Dorsolateral prefrontal cortex (tissue), 122 donors: ENCODE measurements at places on chromosomes 2 and 18. TPM values are rescaled to one million over a fixed set of nuclear protein-coding genes. Genes with fewer than 3 reads are reported as not detected.

GRCh38 chr2:43106559-43107527 is 119.6 kb downstream of the ZFP36L2 start:
- DNase-seq, result no peak

GRCh38 chr2:151681051-151681450 is 53.2 kb downstream of the NEB start:
- no peak for DNase-seq

DNA sequence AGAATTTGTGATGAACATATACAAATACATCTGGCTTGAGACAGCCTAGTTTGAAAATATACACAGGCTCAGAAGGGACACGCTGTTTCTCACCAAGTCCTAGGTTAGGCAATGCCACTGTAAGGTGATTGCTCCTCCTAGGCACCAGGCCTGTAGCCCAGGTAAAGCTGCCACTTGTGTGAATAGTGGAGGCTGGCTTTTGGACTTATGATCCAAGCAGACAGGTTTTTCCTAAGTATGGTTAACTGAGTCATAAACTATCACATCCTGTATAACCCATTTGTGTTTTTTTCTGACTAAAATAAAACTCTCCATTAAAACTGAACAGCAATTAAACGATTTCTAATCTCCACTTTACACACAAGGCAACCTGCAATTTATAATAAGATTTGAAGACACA is 81.0 kb downstream of the SEMA4F start:
- DNase-seq, result no peak

- no peak for DNase-seq
Observed at GRCh38 chr2:157500334-157500733, 56.4 kb upstream of the CYTIP start.

GRCh38 chr2:25050128-25050527 is 8.3 kb downstream of the EFR3B start:
- DNase-seq, result no peak

- DNase-seq, result no peak
Observed at GRCh38 chr2:217231724-217232123, 371.9 kb upstream of the TNP1 start.

DNA sequence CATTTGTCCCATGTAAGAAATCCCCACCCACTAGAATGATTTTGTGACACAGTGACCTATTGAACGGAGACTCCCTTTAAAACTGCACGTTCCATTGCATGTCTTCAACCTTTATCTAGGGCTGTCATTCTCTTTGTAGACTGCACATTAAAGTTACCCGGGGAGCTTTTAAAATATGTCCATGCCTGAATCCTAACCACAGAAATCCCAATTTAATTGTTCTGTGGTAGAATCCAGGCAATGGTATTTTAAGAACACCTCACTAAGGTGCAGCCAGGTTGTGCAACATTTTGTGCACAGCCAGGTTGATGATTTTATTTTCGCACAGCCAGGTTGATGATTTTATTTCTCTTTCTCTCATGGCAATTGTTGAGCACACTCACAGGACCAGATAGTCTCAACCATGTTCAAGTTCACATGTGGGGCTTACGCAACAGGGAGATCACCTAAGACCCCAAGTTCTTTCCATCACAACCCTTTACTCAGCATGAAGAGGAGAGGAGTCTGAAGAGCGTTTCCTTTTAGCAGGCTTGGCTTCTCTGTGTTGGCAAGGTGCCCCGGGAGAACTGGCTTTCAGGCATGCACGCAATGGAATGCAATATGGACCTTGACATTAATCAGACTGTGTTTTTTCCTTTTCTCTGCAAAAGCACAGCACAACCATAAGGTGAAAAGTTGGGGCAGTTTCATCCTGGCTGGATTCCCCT is 467.3 kb upstream of the ETAA1 start:
- no peak for DNase-seq

WNT10A gene
- 1.3 TPM for total RNA-seq

GRCh38 chr2:181785691-181786344 is 105.5 kb upstream of the NEUROD1 start:
- no peak for DNase-seq

GRCh38 chr18:3664563-3665178 is 214.7 kb downstream of the TGIF1 start:
- DNase-seq, result no peak

DNA sequence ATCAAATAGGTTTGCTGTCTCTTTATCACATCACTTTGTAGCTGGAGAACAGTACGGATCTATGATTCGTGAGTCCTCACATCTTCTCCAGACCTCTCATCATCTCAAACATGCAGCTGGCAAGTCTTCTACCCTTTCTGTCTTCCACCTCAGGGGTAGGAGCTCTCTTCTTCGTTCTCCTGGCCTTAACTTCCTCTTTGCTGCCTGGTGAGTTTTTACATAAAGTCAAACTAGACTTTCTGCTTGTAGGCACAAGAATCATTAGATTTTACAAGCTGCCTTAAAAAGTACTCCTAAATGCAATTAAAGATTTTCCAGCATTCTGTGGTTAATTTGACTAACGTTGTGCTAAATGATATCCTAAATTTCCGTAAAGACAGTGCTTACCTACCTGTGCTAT is 43.7 kb upstream of the TANK start:
- DNase-seq, result no peak

DNA sequence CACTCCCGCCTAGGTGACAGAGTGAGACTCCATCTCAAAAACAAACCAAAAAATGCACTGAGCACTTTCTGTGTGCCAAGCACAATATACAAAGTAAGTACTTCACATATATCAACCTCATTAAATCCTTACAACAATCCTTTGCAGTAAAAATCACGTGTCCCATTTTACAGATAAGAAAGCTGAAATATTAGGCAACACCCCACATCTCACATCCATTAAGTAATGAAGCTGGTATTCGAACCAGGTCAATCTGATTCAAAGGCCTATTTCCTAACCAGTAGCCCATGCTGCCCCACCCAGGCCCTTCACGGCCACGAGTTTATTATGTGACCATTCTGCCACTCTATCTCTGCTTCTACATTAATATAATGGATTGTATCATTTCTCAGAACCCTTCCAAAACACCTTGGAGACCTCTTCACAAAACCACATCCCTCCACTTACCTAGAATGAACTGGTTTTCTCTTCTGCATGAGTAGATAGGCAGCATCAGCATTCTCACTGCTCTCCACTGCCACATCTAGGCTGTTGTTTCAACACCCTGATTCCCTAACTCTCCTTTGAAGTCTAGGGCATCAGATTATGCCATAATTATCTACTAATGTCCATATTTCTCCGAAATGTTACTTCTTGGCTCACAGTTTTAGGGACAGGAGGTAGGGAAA is 3.1 kb upstream of the EXOC6B start:
- no peak for DNase-seq

HJURP gene
- not detected for total RNA-seq

KCNG2 gene
- total RNA-seq, result 1.4 TPM
